ENCODE measurements at places on chromosomes 16 and 17.

DNA sequence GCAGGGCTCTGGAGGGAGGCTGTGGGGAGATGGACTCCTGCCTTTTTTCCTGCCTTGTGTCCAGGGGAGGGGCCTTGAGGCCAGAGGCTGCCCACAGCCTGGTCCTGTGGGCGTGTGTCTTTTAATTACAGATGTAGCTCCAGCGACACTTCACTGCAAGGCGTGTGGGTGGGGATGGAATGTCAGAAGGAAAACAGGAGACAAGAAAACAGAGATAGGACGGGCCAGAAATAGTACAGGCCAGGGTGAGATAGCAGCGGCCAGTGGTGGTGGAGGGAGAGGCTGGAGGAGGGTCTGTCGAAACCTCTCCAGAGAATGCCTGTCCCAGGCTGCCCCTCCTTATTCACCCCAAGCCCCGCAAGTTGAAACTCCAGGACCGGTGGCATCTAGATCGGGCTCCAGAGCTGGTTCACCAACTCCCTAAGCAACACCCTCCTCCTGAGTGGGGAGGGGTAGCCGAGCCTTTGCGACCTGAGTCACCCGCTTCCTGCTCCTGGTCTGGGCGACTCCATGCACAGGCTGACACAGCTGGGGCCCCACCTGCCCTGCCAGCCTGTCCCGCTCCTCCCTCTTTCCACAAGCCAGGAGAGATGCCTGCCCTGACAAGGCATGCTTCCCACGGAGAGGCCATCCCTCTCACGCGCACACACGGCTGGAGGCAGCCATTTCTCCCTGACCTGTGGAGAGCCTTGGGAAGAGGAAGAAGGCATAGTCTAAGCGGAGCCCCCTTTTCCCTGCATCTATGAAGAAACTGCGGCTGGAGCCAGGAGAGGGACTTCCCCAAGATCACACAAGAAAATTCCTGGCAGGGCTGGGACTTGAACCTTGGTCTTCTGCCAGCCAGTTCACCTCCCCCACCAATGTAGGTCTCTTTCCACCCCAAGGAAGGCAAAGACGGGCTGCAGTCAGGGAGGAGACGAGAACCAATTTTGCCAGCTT lies 6.6 kb upstream of the JUP start:
- no peak overlapping the region for H3K27ac ChIP-seq
- DNase-seq, result no peak
- peaks cover 2% of the 10 kb centered on the region for H3K4me1 ChIP-seq
- H3K36me3 ChIP-seq, result no peaks in the 10 kb centered on the region
- H3K4me3 ChIP-seq, result no peak overlapping the region

DNA sequence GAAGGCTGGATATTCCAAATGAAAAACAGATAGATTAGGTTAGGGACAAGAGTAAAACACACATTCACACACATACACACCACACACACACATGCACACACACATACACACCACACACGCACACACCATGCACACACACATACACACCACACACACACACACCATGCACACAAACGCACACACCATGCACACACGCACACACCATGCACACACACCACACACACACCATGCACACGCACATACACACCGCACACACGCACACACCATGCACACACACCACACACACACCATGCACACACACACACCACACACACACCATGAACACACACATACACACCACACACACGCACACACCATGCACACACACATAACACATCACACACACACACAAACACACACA lies 203.7 kb upstream of the ZFHX3 start:
- H3K27me3 ChIP-seq, result no peaks in the 10 kb centered on the region
- H3K27ac ChIP-seq, result no peak overlapping the region
- H3K36me3 ChIP-seq, result no peaks in the 10 kb centered on the region
- no peak overlapping the region for H3K4me3 ChIP-seq

DNA sequence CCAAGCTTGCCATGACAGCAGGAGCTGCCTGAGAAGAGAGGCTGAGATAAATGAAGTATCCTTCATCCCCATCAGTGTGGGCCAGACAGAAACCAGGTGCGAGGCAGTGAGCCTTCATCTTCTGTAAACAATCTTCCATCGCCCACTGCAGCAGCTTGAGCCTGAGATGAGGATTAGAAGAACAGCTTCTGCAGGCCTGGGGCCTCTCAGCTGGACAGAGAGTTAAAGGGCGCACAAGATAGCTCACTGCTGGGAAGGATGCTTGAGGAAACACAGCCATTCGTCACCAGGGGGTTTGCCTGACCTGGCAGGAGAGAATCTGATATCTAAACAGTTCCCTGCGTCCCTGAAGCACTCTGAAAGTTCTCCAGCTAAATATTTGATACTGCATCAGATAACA lies 27.1 kb downstream of the HOXB1 start:
- no peak overlapping the region for H3K4me3 ChIP-seq
- no peak for DNase-seq
- H3K27ac ChIP-seq, result no peak overlapping the region
- no peaks in the 10 kb centered on the region for H3K36me3 ChIP-seq
- peaks cover 8% of the 10 kb centered on the region for H3K4me1 ChIP-seq

DNA sequence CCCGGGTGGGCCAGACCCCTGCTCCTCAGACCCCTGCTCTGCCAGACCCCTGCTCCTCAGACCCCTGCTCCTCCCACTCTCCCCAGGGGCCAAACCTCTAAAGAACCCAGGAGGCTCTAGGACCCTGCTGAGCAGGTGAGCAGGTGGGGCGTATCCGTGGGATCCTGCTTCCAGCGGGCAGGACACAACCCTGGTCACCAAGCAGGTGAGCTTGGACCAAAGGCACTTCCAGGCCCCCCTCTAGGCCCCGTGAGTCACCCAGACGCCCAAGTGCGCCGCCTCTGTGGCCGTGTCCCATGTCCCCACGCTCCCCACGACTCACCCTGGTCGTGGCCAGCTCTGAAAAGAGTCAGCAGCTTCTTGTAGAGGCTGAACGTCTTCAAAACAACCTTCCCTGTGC lies 5.0 kb downstream of the CYBC1 start:
- H3K4me3 ChIP-seq, result no peak overlapping the region
- H3K27me3 ChIP-seq, result no peaks in the 10 kb centered on the region
- H3K36me3 ChIP-seq, result peaks cover 35% of the 10 kb centered on the region
- no peak overlapping the region for H3K27ac ChIP-seq
- no peak for DNase-seq
- H3K4me1 ChIP-seq, result peaks cover 2% of the 10 kb centered on the region

- H3K4me1 ChIP-seq, result peaks cover 11% of the 10 kb centered on the region
- DNase-seq, result no peak
- H3K4me3 ChIP-seq, result no peak overlapping the region
- H3K27me3 ChIP-seq, result no peaks in the 10 kb centered on the region
- H3K27ac ChIP-seq, result no peak overlapping the region
Observed at GRCh38 chr16:67878232-67878631, 5.4 kb downstream of the EDC4 start.

DNA sequence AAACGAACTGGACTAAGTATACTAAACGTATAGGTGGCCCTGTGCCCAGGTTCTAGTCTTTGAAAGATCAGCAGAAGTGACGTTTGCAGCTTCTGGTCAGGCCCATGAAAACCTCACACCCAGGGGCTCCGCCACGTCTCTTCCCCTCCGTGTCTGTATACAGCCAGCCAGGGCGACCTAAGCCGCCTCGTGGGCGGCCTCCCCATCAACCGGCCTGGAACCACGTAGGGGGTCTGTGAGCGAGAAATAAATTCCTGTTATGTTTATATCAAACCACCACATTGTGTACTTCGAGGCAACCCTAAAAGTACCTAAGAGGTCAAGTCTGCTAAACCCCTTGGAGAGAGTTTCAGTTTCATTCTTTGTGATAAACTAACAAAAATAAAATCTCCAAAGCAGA lies 6.8 kb downstream of the TK1 start:
- no peak overlapping the region for H3K4me3 ChIP-seq
- H3K36me3 ChIP-seq, result peaks cover 4% of the 10 kb centered on the region
- DNase-seq, result no peak
- no peak overlapping the region for H3K27ac ChIP-seq

- peaks cover 19% of the 10 kb centered on the region for H3K4me1 ChIP-seq
- no peak for DNase-seq
- H3K27ac ChIP-seq, result peak overlapping the region; percentile 80
Observed at GRCh38 chr17:16583781-16584180, 14.8 kb upstream of the ZNF287 start.

DNA sequence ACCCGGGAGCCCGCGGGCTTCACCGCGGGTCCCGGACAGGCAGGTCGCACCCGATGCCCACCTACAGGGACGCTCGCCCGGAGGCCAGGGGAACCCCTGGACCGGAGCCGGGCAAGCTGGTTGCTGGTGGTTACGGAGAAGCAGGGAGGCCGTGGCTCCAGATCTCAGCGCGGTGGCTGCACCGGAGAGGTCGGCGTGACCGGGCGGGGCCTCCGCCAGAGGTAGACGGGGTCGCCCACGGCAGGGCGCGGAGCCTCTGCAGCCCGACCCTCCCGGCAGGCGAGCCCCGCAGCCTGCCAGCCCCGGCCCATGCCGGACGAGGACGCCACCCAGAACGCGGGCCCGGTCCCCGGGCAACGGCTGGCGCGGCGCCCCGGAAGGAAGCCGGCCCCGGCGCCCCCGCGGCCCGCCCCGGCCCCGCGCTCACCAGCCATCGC lies 341 bp downstream of the PCYT2 start:
- peaks cover 46% of the 10 kb centered on the region for H3K36me3 ChIP-seq
- no peak overlapping the region for H3K27ac ChIP-seq
- peaks cover 33% of the 10 kb centered on the region for H3K4me1 ChIP-seq
- DNase-seq, result no peak

- H3K4me3 ChIP-seq, result no peak within 1 kb of the TSS
- no peaks in the 10 kb centered on the region for H3K36me3 ChIP-seq
- peaks cover 26% of the 10 kb centered on the region for H3K4me1 ChIP-seq
- no peak for DNase-seq
- H3K27ac ChIP-seq, result no peak within 1 kb of the TSS
- H3K27me3 ChIP-seq, result no peaks in the 10 kb centered on the region
Observed at GRCh38 chr16:28538733-28539596, at the start of gene NUPR1. TSS of gene NUPR1 (minus strand) at chr16:28538974. CDS start at chr16:28538907, 67 bp downstream.

DNA sequence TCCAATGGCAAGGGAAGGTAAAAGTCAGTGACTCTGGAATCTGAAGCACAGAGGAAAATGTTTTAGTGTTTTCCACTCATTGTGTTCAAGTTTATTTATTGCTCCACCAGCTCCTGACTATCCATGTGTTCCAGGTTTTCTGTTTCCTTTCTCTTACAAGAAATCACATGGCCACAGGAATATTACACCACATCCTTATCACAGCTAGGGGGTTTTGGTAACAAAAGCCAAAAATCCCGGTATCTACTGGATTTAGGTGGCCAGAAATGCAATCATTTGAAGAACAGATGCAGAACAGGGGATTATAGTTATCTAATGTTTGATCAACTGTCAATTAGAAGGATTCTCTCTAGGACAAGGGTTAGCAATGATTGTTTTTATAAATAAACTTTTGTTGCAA lies 47.9 kb downstream of the STH start:
- H3K36me3 ChIP-seq, result peaks cover 15% of the 10 kb centered on the region
- no peak for DNase-seq
- H3K4me3 ChIP-seq, result no peak overlapping the region
- no peaks in the 10 kb centered on the region for H3K27me3 ChIP-seq
- no peak overlapping the region for H3K27ac ChIP-seq

- no peak for DNase-seq
- peaks cover 6% of the 10 kb centered on the region for H3K27me3 ChIP-seq
- H3K27ac ChIP-seq, result no peak overlapping the region
- H3K4me1 ChIP-seq, result no peaks in the 10 kb centered on the region
Observed at GRCh38 chr16:6016530-6017184, 919.1 kb upstream of the EEF2KMT start.

- H3K36me3 ChIP-seq, result no peaks in the 10 kb centered on the region
- no peaks in the 10 kb centered on the region for H3K27me3 ChIP-seq
- peaks cover 11% of the 10 kb centered on the region for H3K4me1 ChIP-seq
- no peak overlapping the region for H3K27ac ChIP-seq
- no peak overlapping the region for H3K4me3 ChIP-seq
Observed at GRCh38 chr17:21131137-21131536, 4.4 kb downstream of the DHRS7B start.

DNA sequence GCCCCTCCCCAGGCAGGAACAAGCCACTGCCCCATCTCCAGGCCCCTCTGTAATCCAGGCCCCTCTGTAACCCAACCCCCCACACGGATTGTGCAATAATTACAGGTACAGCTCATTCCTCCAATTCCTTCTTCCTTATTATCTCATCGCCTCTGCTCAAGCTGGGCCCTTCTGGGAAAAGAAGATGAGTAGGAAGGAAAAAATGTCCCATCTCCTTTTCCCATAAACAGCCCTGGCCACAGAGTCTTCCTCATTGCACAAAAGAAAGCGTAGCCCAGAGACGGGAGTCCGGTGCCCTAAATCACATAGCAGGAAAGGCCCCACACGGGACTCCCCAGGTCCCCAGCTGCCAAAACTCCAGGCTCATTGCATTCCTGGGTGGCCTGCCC lies 3.6 kb upstream of the LITAFD start:
- peaks cover 18% of the 10 kb centered on the region for H3K4me1 ChIP-seq
- no peak overlapping the region for H3K4me3 ChIP-seq
- H3K27ac ChIP-seq, result no peak overlapping the region
- DNase-seq, result no peak
- H3K27me3 ChIP-seq, result peaks cover 9% of the 10 kb centered on the region

DNA sequence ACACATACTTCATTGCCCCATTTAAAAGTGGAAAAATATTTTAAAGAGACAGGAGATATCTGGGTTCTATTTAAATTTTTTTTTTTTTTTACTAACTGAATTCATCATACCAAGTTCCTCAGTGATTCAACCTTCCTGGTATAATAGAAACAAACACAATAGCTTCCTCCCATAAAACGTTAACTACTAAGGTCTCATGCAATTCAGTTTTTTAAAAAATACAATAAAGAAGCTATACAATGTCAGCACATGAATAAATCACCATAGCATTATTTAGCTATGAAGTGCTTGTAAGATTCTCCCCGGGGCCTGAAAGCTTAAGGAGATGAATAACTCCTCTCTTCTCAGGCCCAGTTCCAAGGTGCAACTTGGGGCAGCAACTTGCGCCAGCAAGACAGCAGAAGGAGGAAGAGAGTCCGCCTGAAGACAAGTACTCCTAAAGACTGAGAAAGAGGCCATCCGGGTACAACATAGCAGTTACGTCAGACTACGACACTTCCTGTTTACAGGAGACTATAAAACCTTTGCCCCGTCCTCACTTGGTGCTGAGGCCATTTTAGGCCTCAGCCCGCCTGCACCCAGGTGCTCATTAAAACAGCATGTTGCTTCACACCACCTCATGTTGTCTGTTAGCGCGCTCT lies 81.5 kb downstream of the MYO1D start:
- H3K27ac ChIP-seq, result no peak overlapping the region
- H3K4me3 ChIP-seq, result no peak overlapping the region
- no peak for DNase-seq
- H3K4me1 ChIP-seq, result no peaks in the 10 kb centered on the region
- no peaks in the 10 kb centered on the region for H3K36me3 ChIP-seq

DNA sequence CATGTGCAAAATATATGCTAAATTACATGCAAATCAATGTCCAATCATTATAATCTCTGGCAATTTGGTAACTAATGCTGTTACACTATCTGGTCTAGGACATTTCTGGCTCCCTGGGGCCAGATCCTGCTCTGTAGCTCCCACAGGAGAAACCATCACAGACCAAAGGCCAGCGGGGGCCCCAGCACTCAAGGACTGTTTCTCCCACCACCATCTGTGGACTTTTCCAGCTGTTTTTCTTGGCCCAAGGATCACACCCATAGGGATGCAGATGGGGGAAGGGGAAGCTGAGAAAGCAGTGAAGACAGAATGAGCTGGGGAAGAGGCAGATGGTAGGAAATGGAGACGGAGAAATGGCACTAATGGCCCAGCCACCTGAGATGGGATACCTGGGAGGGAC lies at the start of gene HIGD1B:
Gene HIGD1B (plus strand): TSS at position 298 of the 400 bp plus-strand sequence. CDS start 270 bp downstream, outside the sequence.
- H3K4me1 ChIP-seq, result no peaks in the 10 kb centered on the region
- H3K4me3 ChIP-seq, result no peak within 1 kb of the TSS

All from T-cell (primary cell).